T-helper 1 cell (primary cell): ENCODE measurements at places on chromosomes 11 and 22.
A peak's percentile ranks its signal among the peaks of the same experiment; 100 is the strongest.

DNA sequence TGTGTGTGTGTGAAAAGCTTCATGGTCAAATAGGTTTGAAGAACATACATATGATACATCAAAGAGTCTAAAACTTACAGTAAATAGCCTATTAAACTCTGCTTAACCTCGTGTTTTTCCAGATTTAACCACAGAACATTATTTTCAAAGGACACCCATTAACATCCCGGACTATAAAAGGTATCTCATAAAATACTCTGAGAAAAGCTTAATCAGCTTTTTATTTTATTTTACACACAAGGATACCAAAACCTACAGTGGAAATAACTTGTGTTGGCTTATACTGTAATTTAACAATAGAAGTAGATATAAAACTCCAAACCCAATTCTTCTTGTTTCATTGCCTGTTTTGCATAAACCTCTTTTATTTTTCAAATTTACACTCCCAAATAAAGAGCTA lies 49.8 kb upstream of the CHRNA10 start:
- DNase-seq: no peak

- no peak for DNase-seq
Measured at GRCh38 chr22:46044621-46045458, 67.9 kb upstream of the WNT7B start.

DNA sequence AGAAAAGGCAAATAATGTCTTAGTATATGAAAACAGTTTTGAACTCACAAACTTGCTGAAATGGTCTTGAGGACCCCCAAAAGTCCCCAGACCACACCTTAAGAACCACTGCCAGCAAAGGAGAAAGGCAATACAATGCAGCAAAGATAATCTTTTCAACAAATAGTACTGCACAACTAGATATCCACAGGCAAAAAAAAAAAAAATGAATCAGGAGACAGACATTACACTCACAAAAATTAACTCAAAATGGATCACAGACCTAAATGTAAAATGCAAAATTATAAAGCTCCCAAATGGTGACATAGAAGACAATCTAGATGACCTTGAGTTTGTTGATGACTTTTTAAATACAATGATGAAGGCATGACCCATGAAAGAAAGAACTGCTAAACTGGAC lies 8.3 kb downstream of the PICALM start:
- DNase-seq: no peak

DNA sequence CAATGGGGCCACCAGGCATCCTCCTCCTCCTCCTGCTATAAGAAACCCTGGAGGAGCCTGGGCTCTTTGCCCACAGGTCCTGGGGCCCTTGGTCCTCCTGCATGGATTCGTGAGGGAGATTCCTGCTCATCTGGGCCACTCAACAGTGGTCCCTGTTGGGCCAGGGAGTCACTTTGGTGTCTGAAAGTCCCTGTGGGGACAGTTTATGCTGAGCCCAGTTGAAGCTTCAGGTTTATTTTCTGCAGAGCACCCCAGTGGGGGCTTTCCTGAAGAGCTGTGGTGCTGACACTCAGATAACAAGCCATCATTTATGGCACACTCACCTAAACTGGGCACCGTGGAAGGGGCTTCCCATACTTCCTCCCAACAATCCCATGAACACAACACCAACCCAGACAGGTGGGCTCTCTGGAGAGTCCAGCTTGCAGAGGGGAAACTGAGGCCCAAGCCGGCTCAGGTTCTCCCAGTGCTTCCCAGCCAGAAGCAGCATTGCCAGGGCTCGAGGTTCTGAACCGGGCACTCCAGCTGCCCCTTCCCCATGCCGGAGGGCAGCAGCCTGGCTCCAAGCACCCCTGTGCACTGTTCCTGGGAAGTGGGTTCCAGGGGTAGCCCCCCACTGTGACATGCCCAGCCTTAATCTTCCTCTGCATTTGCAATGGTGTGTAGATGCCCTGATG lies 91.3 kb downstream of the MYEOV start:
- DNase-seq: no peak

- no peak for DNase-seq
Measured at GRCh38 chr11:27153136-27153535, 112.5 kb downstream of the BBOX1 start.

DNA sequence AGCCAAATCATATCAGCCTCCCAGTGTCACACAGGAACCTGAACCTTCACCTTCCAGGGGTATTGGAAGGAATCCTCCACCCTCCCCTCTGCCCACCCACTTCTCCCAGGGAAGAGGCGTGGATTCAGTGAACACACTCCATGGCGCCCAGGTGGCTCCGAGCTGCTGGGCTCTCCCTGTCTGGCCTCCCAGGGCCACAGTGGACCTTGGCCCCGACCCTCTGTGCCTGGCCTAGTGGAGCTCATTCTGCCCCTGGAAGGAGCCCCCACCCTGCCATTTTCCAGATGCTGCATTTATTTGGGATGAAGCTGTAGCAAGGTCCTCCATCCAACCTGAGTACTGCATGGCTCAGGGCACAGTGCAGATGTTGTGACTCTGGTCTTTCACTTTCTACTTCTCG lies 1340.1 kb downstream of the TBC1D22A start:
- DNase-seq: no peak

DNA sequence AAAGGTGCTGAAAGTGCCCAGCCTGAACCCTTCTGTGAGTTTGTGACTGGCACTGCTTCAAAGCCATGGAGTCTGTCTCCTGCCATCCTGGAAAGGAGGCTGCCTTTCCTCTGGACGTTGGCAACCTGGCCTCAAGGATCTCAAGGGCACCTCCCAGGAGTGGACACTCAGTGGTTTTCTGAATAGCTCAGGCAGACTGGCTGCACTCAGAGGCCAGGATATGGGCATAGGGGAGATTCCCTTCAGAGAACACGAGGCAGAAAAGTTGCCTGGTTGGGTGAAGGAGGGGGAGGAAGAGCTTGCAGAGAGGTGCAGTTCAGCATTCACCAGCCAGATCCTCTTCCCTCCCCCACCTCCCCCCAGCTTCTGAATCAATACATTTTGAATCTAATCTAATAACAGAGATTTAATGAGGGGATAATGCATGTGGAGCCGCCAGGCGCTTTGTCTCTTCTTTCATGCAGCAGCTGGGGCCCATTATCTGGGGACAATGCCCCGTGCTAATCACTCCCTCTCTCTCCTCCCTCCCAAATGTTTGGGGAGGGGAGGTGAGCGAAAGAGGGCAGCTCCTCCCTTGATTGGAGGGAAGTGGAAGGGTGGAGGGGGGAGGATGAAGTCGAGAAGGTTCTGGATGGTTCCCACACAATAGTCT lies 17.7 kb downstream of the HTR3A start:
- no peak for DNase-seq

DNA sequence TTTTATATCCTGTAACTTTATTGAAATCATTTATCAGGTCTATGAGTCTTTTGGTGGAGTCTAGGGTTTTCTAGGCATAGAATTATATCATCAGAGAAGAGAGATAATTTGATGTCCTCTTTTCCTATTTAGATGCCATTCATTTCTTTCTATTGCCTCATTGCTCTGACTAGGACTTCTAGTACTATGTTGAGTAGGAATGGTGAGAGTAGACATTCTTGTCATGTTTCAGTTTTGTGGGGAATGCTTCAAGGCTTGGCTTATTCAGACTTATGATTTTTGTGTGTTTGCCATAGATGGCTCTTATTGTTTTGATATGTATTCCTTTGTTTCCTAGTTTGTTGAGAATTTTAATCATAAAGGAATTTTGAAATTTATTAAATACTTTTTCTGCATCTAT lies 1078.3 kb downstream of the FAM181B start:
- no peak for DNase-seq

DNA sequence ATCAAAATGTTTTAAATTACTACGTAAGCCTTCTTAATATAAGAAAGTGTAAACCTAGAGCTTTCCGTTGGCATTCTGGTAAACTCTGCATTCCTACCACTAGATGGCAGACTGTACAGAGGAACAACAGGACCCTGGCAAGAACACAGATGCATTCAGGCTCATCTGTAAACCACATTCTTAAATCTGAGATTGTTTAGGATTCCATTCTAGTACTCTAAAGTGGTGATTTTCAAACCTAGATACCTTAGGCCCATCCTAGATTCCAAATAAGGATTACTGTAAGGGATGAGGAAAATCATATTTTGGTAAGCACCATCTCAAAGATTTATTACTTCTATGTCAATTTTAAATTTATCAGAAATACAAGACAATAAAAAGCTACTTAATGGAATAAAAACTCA lies 26.9 kb downstream of the PICALM start:
- peak; percentile 36 for DNase-seq

DNA sequence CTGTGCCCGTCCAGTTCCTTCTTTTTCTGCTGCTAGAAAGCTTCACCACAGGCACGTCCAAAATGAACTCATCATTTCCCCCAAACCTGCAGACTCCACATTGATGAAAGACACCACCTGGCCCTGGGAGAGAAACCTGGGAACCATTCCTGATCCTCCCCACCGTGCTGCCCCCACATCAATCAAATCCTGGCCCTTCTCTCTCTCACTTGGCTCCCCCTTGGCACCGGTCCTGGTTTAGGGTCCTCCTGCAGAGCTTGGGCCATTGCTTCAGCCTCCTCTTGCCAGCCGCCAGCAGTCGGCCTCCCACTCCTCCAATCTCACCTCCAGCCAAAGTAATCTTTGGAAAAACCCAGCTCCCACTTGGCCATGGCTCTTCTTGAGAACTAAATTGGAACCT lies 38.5 kb downstream of the RIBC2 start:
- no peak for DNase-seq

DNA sequence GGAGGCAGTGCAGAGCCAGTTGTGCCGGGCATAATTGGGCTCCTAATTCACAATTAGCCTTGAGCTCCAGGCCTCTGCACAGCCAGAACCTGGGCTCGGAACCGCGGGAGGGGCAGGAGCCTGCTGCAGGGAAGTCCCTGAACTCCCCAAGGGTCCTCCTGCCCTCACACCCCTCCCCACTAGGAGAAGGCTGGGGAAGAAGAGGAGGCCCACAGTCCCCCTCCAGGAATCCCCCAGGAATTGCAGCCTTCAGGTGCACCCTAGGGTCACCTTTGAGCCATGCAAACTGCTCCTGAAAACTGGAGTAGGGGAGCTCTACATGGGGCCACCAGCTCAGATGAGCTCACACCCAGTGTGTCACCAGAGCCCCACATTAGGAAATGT lies 93.8 kb upstream of the LMO1 start:
- DNase-seq: no peak

- no peak for DNase-seq
Measured at GRCh38 chr22:21989049-21989448, 6.5 kb upstream of the TOP3B start.

DNA sequence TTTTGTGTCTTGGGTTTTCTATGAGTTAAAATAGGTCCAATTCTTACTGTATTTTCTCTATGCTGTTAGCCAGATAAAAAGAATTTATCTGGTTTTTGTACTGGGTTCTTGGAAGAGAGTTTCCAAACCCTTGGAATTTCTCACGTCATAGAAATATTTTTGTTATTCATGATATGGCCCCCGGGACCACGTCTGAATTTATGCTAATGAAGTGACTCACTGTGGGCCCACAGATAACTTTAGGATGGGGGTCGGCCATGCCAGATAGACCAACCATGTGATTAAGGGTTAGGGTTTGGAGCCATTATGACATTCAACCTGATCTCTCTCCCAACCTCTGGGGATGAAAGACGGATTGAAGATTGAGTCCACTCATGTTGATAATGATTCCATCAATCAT lies 35.6 kb upstream of the DDI1 start:
- DNase-seq: no peak

GRCh38 chr11:107218123-107219013 lies 200.1 kb upstream of the GUCY1A2 start:
- no peak for DNase-seq

DNA sequence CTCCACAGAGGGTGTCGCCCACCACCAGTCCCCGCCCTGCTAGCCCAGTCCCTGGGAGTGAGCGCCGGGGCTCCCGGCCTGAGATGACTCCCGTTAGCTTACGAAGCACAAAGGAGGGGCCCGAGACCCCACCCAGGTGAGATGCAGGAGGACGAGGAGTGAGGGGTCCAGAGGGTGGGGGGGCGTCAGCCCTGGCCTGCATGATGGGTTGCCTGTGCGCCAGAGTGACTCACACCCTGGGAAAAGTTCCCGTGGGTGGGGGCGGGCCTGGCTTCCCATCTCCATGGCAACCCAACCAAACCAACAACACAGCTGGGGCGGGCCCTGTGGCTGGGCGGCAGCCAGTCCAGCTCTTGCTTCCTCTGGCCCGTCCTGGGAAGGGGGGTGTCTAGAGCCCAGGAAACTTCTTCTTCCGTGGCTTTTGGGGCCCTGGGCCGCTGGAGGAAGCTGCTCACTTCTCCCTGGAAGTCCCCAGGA lies 4.5 kb downstream of the GAS2L1 start:
- DNase-seq: peak; percentile 29

DNA sequence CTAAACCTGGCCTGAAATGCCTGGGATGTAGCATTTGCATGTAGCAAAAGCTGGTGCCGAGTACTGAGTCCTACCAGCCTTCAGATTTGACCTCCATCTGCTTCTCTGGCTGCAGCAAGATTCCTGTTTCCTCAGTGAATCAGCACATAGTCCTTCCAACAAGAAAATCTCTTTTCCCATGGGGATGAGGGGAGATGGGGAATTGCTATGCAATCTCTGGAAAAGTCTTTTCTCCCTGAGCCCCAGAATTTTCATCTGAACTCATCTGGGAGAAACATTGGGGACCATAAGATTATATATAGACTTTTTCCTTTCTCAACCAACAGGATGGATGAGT lies 32.0 kb upstream of the YWHAH start:
- DNase-seq: no peak

- DNase-seq: no peak
Measured at GRCh38 chr11:124938206-124938765, 2.4 kb upstream of the HEPACAM start.

DNA sequence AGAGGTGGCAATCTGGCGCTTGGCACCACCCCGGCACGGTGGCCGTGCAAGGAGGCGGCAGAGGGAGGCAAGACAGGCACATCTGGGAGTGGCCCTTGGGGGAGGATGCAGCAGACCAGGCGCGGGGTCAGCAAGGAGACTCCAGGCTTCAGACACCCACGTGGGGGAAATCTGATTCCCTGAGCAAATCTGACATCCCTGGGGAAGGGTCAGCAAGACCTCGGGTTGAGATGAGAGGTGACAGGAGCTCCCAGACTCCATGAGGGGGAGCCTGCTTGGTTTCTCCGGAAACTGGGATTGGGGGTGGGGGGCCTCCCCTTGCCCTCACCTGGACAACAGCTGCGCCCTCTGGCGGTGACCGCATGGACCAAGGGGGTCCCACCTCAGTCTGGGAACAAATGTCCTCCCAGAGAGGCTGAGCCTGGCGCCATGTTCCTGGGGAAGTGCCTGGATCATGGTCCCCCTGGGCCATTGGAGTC lies 4.0 kb upstream of the RCOR2 start:
- no peak for DNase-seq

- DNase-seq: no peak
Measured at GRCh38 chr11:1762537-1763302, 1.0 kb downstream of the CTSD start.

DNA sequence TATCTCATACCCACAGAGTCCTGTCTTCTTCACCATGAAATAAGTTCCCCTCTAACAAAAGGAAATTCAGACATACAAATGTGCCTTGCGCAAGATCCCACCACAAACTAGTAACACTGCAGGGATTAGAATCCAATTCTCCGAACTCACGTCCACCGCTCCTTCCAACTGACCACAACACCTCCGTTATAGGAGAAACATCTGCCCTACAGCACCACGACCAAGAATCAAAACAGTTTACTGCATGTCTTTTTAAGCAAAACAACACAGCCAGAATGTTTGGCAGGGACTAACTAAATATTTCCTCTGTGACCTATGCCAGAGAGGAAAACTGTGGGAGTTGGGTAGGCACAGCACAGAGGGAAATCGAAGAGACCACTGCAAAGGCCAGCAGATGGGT lies 72.7 kb upstream of the AKIP1 start:
- DNase-seq: no peak

GRCh38 chr11:45075952-45076351 lies 70.5 kb upstream of the PRDM11 start:
- no peak for DNase-seq
